Thyroid gland (tissue), 4 donors: ENCODE measurements at places on chromosomes 7 and 10. TPM values are rescaled to one million over a fixed set of nuclear protein-coding genes. Genes with fewer than 3 reads are reported as not detected.

UBTD1 gene
- 7.8 TPM for total RNA-seq

HPS1 gene
- total RNA-seq = 48.6 TPM

DNA sequence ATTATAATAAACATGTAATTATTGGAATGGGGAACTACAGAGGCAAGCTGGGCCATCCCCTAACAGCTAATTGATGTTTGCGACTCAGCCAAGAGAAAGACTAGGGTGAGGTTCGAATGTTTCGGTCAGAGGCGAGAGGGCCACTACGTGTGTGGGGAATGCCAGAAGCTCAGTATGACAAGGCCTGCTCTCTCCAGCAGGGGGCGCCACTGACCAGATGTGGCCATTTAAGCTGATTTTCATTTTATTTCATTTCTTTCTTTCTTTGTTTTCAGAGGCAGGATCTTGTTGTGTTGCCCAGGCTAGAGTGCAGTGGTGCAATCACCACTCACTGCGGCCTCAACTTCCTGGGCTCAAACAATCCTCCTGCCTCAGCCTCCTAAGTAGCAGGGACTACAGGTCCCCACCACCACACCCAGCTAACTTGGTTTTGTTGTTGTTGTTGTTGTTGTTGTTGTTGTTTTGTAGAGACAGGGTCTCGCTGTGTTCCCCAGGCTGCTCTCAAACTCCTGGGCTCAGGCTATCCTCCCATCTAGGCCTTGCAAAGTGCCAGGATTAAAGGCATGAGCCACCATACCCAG is 38.1 kb downstream of the TMEM130 start:
- H3K27ac ChIP-seq = no peak overlapping the region
- no peak overlapping the region for H3K4me3 ChIP-seq
- H3K36me3 ChIP-seq = no peaks in the 10 kb centered on the region
- H3K4me1 ChIP-seq = peaks cover 4% of the 10 kb centered on the region
- no peak for DNase-seq
- no peaks in the 10 kb centered on the region for H3K27me3 ChIP-seq

COMTD1 gene
- total RNA-seq = 43.4 TPM

DNA sequence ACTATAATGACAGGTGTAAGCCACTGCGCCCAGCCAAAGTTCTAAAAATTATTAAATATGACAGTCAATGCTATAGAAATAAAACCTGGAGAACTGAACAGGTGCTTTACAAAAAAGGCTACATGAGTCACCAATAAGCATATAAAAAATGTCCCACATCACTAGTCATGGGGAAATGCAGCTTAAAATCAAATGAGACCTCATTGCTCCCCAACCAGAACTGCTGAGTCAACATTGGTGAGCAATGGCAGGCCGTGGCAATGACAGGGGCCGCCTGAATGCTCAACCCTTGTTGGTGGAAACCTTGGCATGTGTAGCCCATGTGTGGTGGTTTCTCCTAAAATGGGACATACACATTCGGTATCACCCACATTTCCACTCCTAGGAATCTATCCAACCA is 352.3 kb upstream of the KLF6 start:
- no peak overlapping the region for H3K4me3 ChIP-seq
- peaks cover 2% of the 10 kb centered on the region for H3K4me1 ChIP-seq
- H3K27me3 ChIP-seq = no peaks in the 10 kb centered on the region
- no peak for DNase-seq
- no peaks in the 10 kb centered on the region for H3K36me3 ChIP-seq
- no peak overlapping the region for H3K27ac ChIP-seq

- no peak for DNase-seq
- no peak overlapping the region for H3K4me3 ChIP-seq
- no peak overlapping the region for H3K27ac ChIP-seq
- H3K4me1 ChIP-seq = no peaks in the 10 kb centered on the region
- H3K27me3 ChIP-seq = no peaks in the 10 kb centered on the region
These were observed 33.9 kb upstream of the PROSER2 start for GRCh38 chr10:11789306-11789705.

IFIT1B gene
- total RNA-seq = not detected

FAM25A gene
- total RNA-seq = not detected

- no peak overlapping the region for H3K4me3 ChIP-seq
- no peak overlapping the region for H3K27ac ChIP-seq
- H3K27me3 ChIP-seq = no peaks in the 10 kb centered on the region
- no peak for DNase-seq
These were observed 5.2 kb downstream of the TACR2 start for GRCh38 chr10:69411476-69411875.

TBX20 gene
- not detected for total RNA-seq

- no peak overlapping the region for H3K4me3 ChIP-seq
- no peak for DNase-seq
- no peaks in the 10 kb centered on the region for H3K27me3 ChIP-seq
These were observed 1.6 kb upstream of the CRHR2 start for GRCh38 chr7:30683816-30684215.

THSD7A gene
- total RNA-seq = 5.7 TPM

SMC3 gene
- 38.2 TPM for total RNA-seq

OR2A12 gene
- not detected for total RNA-seq

GRCh38 chr10:43846187-43846680 is 197.6 kb upstream of the ZNF32 start:
- H3K36me3 ChIP-seq = no peaks in the 10 kb centered on the region
- peak; percentile 13 for DNase-seq
- no peaks in the 10 kb centered on the region for H3K4me1 ChIP-seq
- no peak overlapping the region for H3K27ac ChIP-seq

CALN1 gene
- under 0.01 TPM for total RNA-seq

DNA sequence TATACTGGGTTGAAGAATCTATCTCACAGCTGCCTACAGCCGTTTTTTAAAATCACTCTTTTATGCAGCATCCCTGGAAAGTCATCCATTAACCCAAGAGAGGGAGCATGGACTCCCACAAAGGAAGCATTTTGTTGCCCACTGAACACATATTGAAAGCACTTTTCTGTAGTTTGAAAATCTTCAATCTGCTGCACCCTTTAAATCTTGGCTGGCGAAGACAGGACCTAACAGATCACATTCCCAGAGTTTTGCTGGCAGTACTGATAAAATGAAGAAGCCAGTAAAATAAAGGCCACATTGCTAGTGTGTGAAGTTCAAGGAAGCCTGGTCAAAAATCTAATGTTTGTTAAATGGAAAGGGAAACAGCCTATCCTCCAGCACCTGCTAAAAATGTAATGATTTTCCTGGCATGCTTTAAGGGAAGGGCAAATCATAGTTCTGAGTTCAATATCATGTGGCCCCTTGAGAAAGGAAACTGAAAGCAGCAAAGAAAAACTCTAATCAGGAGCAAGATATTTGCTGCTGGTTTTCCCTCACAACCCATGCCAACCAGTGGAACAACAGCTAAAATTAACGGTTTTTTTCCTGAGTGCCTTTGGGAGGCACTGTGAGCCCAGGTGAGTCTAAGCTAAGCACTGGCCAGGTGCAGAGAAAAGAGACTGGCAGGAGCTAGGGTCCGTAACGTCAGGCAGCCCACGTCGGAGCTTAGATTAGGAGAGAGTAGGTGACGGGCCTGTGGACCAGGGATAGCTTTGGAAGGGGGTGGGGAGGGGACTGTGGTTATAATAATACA is 97.9 kb upstream of the PALS2 start:
- H3K27ac ChIP-seq = peak overlapping the region; percentile 43
- H3K36me3 ChIP-seq = no peaks in the 10 kb centered on the region
- peak; percentile 28 for DNase-seq
- H3K4me3 ChIP-seq = no peak overlapping the region

GRCh38 chr7:97001221-97001620 is 4.1 kb upstream of the DLX6 start:
- H3K27me3 ChIP-seq = peaks cover 57% of the 10 kb centered on the region
- no peak overlapping the region for H3K27ac ChIP-seq
- no peak overlapping the region for H3K4me3 ChIP-seq
- peaks cover 14% of the 10 kb centered on the region for H3K4me1 ChIP-seq
- H3K36me3 ChIP-seq = no peaks in the 10 kb centered on the region
- DNase-seq = no peak

DNA sequence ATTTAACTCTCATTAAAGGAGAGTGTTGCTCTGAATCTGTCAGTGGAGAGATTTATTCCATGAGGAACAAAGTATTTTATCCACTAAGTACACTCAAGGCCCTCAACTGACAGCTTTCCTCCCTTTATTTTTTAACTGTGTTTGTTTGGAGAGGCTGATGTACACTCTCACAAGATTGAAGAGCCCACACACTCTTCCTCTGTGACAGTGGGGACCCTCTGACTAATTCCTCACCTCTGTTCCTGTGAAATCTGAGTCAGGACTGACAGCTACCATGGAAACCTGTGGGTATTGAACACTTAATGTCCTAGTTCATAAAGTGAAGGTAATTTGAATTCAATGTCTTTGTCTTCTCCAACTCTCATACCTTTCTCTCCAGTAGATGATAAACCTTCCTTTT is 189.8 kb upstream of the PITRM1 start:
- H3K27ac ChIP-seq = no peak overlapping the region
- H3K36me3 ChIP-seq = no peaks in the 10 kb centered on the region
- no peaks in the 10 kb centered on the region for H3K4me1 ChIP-seq
- no peak overlapping the region for H3K4me3 ChIP-seq
- no peaks in the 10 kb centered on the region for H3K27me3 ChIP-seq

GNB2 gene
- total RNA-seq = 191 TPM

- no peak overlapping the region for H3K4me3 ChIP-seq
- no peak overlapping the region for H3K27ac ChIP-seq
- H3K4me1 ChIP-seq = no peaks in the 10 kb centered on the region
- DNase-seq = no peak
These were observed 73.3 kb upstream of the NKX6-2 start for GRCh38 chr10:132859084-132859855.

- H3K4me1 ChIP-seq = no peaks in the 10 kb centered on the region
- H3K27me3 ChIP-seq = no peaks in the 10 kb centered on the region
- H3K36me3 ChIP-seq = no peaks in the 10 kb centered on the region
- DNase-seq = no peak
These were observed 297.2 kb upstream of the VSTM2A start for GRCh38 chr7:54245020-54245419.

DNA sequence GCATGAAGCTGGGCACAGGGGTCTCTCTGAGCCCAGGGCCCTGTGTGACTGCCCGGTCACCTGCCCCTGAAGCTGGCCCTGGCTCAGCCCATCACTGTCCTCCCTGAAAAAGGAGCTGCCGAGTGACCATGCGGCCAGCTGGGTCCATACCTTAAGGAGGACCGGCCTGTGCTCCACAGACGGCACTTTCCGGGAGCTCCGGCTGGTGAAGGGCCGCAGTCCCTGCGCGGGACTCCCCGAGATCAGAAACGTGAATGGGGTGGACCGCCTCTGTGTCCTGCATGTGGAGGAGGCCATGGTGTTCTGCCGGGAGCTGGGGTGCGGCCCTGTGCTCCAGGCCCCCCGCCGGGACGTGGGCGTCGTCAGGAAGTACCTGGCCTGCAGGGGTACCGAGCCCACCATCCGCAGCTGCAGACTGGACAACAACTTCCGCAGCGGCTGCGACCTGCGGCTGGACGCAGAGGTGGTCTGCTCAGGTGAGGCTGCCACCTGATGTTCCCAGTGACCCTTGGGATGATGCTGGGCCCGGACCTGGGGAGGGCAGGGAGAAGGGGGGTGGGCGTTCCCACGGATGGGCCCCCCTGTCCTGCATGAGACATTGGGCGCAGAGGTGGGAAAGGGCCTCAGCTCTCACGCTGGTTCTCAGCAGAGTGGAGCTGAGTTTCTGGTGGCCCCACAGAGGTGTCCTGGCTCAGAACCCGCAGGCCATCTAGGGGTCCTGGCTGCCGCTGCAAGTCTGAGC is 3.5 kb downstream of the SCART1 start:
- H3K4me3 ChIP-seq = no peak overlapping the region
- no peak overlapping the region for H3K27ac ChIP-seq
- H3K27me3 ChIP-seq = no peaks in the 10 kb centered on the region
- DNase-seq = no peak

TET1 gene
- total RNA-seq = 7.4 TPM

DNA sequence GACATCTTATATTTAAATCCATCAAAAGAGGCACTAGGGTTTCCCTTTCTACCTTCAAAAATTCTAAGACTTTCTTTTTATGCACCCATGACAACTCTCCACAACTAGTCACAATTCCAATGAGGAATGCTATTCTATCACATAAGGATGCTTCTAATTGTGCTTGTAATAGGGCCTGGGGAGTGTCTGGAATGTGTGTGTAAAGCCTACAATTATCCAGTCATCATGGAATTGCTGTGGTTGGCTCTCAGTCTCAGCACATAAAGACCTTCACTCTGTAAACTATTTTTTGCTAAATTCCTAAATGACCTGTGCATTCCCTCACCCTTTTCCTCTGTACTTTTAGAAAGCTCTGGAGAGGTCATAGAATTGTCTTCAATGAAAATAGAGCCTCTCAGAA is 86.7 kb downstream of the EPDR1 start:
- H3K27me3 ChIP-seq = no peaks in the 10 kb centered on the region
- no peak for DNase-seq
- H3K4me3 ChIP-seq = no peak overlapping the region
- H3K27ac ChIP-seq = no peak overlapping the region

- no peaks in the 10 kb centered on the region for H3K36me3 ChIP-seq
- no peak overlapping the region for H3K27ac ChIP-seq
- H3K4me1 ChIP-seq = peaks cover 12% of the 10 kb centered on the region
- DNase-seq = peak; percentile 74
- H3K27me3 ChIP-seq = no peaks in the 10 kb centered on the region
- no peak overlapping the region for H3K4me3 ChIP-seq
These were observed 166.9 kb upstream of the RNF32 start for GRCh38 chr7:156473476-156474240.

GRM3 gene
- not detected for total RNA-seq

GRCh38 chr7:111339006-111339405 is 223.3 kb downstream of the IMMP2L start:
- no peaks in the 10 kb centered on the region for H3K27me3 ChIP-seq
- H3K4me3 ChIP-seq = no peak overlapping the region

DNA sequence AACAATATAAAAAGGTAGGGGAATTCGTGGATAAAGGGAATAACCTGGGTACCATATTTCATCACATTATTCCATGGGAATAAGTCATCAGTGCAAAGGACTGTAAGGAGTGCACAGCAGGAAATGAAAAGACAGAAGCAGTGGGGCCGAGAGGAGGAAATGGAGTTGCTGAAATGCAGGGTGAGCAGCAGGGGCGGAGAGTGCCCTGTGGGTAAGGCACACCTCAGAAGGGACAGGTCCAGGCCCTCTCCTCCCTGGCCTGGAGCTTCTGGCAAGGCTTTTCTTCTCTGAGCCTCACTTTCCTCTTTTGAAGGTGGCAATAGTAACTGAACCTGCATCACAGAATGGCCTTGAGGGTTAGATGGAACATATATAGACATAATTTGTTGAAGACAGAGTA is 26.2 kb downstream of the IKZF1 start:
- no peak overlapping the region for H3K27ac ChIP-seq
- no peaks in the 10 kb centered on the region for H3K27me3 ChIP-seq
- H3K4me1 ChIP-seq = peaks cover 15% of the 10 kb centered on the region
- no peak for DNase-seq
- no peaks in the 10 kb centered on the region for H3K36me3 ChIP-seq

- DNase-seq = no peak
- no peaks in the 10 kb centered on the region for H3K36me3 ChIP-seq
- no peak overlapping the region for H3K4me3 ChIP-seq
- H3K27ac ChIP-seq = no peak overlapping the region
- H3K4me1 ChIP-seq = no peaks in the 10 kb centered on the region
- no peaks in the 10 kb centered on the region for H3K27me3 ChIP-seq
These were observed 33.3 kb downstream of the SNX13 start for GRCh38 chr7:17907014-17907413.

GRCh38 chr7:147861058-147861716 is 729.4 kb upstream of the C7orf33 start:
- H3K27ac ChIP-seq = no peak overlapping the region
- no peak for DNase-seq

GRCh38 chr10:74177140-74177677 is 26.2 kb downstream of the ADK start:
- peak overlapping the region; percentile 34 for H3K4me3 ChIP-seq
- no peaks in the 10 kb centered on the region for H3K27me3 ChIP-seq
- peak; percentile 50 for DNase-seq
- no peaks in the 10 kb centered on the region for H3K36me3 ChIP-seq
- H3K27ac ChIP-seq = peak overlapping the region; percentile 76

SEMA3C gene
- total RNA-seq = 24.0 TPM

PKD1L1 gene
- total RNA-seq = 0.13 TPM
